RPMI7951 (cell line): ENCODE measurements at places on chromosomes 11 and 22. TPM values are rescaled to one million over a fixed set of nuclear protein-coding genes. Genes with fewer than 3 reads are reported as not detected.

DNA sequence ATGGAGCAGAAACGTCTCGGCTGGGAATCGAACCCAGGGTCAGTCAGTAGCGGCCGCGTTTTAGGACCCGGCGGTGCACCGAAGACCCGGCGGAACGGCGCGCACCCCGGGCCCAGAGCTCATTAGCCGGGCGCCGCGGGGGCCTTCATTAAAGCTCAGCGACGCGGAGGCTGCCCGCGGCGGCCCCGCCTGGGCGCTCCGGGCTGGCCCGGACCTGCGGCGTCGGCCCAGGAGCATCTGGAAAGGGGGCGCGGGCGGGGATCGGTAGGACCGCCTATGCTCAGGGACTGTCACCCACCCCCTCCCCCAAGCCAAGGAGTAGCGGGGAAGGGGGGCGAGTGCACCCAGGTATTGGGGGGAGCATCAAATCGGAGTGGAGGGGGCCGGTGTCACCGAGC lies 52.2 kb downstream of the CYTH4 start:
- DNase-seq: no peak

- peak; percentile 5 for DNase-seq
Observed at GRCh38 chr11:42524534-42525227, 787.1 kb upstream of the API5 start.

DNA sequence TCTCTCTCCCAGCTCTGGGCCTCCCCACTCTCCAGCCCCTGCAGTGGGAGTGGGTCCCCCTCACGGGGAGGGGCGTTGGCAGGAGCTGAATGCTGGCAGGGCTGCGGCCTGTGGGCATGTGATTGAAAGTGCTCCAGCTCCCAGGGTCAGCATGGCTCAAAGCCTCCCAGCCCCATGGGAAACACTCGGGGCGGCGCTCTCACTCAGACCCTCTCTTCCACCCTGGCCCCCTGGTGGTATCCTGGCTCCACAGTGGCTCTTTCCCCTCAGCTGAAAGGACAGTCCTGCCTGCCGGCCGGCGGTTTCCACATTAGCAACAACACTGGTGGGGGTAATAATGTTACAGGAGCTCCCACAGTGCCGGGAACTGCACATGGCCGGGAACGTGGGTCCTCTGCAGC lies 35.5 kb downstream of the POLR3H start:
- DNase-seq: no peak

Gene OR5D13
- total RNA-seq: not detected in 2 replicates

Gene KLHL35
- total RNA-seq: 1.6 and 1.8 TPM in 2 replicates

Gene OR4C15
- total RNA-seq: not detected in 2 replicates

Gene CARNS1
- not detected in 2 replicates for total RNA-seq

DNA sequence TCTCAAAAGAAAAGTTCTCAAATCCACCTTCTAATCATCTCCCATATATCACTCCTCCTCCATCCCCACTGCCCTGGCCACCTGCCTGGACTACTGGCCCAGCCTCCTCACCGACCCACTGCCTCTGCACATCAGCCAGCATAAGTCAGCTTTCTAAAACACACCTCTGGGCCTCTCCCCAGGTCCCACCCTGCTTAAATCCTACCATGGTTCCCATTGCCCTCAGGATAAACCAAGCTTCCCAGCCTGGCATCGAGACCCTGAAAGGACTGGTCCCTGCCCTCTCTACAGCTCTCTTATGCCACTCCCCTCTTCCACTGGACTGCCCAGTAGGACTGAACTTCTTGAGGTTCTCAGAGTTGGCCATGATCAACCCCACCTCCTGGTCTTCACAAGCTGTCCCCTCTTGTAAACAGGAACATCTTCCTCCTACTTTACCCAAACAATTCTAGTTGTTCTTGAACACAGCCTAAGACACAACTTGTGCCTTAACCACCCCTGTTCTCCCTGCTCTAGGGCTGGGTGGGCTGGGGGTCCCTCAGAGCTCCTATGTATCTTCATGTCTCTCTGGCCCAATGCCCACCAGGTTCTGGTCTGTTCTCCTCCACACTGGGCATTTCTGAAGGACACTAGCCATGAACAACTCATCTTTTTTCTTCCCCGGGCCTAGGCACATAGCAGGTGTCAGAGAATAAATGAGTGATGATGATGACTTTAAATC lies 12.6 kb upstream of the P2RY6 start:
- DNase-seq: no peak

- no peak for DNase-seq
Observed at GRCh38 chr11:95711945-95712221, 77.7 kb downstream of the FAM76B start.

GRCh38 chr11:126173257-126173656 lies 38.2 kb downstream of the RPUSD4 start:
- DNase-seq: no peak

Gene NCAM1
- 69.3 and 75.7 TPM in 2 replicates for total RNA-seq

- DNase-seq: no peak
Observed at GRCh38 chr22:43039800-43040199, 24.9 kb upstream of the PACSIN2 start.

DNA sequence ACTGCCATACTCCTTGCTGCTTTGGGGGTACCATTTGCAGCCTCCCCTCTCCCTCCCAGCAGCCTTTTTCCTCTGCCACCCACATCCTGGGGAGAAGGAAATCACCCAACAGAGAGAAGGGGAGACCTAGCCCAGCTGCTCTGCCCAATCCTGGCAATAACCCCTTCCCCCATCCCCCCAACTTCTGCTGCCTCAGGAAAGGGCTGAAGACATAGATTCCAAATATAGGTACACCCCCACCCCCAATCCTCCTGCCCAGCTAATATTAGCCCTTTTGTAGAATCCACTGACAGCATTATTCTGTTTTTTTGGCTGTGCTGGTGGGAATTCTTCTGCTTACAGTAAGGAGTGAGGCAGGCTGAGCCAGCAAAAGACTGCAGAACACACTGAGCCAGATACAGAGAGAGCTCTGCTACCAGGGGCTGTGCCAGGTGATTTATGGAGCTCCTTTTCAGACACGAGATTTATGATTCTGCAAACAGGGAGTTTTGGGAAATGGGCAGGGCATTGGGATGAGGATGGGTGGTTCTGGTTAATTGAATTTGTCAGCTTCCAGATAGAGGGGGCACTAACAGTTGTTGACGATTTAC lies 164.0 kb downstream of the TENM4 start:
- DNase-seq: no peak

DNA sequence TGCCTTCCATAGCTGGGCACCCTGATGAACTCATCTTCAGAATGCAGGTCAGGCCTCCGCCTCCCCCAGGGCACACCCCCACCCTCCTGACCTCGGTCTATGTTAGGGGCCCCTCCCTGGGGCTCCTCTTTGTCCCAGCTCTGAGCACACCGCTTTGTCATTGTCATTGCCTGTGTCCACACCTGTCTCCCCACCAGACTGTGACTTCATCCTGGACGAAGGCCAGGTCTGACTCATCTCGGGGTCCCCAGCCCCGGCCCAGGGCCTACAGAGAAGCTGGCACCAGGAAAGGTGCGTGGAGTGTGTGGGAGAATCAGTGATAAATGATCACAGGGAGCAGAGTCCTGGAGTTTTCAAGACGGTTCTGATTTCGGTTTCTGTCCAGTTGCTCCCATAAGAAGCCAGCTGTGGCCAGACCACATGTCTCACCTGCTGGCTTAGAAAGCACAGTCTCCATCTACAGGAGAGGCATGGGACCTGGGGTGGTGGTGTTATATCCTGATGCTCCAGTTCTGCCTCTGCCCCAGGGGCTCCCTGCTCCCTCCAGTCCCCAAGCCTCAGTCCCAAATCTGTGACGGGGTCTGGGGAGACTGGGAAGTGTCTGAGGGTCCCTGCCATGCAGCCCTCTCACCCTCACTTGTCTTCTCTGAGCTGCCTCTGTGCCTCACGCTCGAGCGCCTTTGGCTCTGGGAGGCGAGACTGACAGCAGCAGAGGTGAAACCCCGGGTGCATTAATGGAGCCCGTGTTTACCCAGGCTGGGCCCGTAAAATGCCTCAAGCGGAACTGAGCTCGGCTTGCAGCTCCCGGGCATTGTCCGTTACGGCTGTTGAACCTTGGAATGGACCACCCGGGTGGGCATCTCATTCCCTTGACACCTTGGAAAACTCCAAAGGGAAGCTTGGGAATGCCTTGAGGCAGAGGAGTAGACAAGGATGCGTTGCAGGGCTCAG lies 85.5 kb upstream of the WNT11 start:
- DNase-seq: no peak

- DNase-seq: no peak
Observed at GRCh38 chr11:88284336-88285050, 53.0 kb downstream of the CTSC start.

DNA sequence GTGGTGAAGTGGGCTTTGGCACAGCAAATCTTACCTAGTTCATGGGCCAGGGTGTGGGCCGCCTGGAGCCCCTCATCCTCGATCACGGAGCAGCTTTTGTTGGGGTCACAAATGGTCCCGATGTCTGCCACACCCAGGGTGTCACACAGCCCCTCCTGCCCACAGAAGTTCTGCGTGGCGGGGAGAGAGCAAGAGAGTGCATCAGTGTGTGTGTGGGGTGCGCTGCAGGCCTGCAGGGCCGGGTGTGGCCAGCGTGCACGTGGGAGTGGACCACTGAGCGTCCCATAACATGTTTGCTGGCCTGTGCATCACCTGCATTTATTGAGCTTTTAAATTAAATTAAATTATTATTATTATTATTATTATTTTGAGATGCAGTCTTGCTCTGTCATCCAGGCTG lies 11.5 kb downstream of the ADAMTS8 start:
- no peak for DNase-seq

Gene ASPHD2
- total RNA-seq: 1.4 and 2.2 TPM in 2 replicates

GRCh38 chr11:69821511-69822040 lies 2.4 kb upstream of the FGF3 start:
- DNase-seq: no peak

DNA sequence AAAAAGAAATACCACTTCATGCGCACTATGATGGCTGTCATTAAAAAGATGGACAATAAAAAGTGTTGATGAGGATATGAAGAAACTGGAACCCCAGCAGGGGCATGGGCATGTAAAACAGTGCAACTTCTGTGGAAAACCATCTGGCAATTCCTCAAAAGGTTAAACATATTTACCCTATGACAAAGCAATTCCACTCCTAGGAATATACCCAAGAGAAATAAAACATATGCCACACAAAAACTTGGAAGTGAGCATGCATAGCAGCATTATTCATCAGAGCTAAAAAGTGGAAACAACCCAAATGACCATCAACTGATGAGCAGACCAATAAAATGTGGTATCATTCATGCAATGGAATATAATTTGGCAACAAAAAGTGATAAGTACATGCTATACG lies 50.1 kb downstream of the LRRC32 start:
- peak; percentile 90 for DNase-seq

Gene RDX
- total RNA-seq: 100 and 125 TPM in 2 replicates

GRCh38 chr22:31575190-31575589 lies 78.9 kb downstream of the SFI1 start:
- no peak for DNase-seq

GRCh38 chr22:43992331-43992821 lies 31.7 kb upstream of the PARVB start:
- peak; percentile 96 for DNase-seq

Gene KRTAP5-10
- not detected in 2 replicates for total RNA-seq

DNA sequence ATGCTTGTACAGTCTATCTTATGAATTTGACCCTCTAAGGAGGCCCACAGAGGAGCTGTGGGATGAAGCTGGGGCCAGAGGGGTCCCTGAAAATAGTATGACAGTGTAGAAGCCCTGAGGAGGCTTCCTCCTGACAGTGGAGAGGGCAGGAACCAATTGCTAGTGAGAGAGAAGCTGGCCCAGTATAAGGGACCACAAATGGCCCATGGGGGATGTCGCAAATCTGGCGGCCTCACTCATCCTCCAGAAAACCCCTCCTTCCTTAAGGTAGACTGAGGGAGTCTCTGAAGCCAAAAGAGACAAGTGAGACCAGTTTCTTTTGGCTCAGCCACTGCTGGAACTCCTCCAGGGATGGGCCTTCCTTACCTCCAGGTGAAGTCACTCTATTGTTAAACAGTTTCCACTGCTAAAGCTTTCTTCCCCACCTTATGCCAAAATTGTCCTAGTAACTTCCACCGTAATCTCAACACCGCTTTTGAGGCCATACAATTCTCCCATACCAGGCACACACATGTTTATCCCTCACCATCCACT lies 17.8 kb upstream of the CASTOR1 start:
- DNase-seq: no peak

Gene CCDC87
- total RNA-seq: 0.10 and 0.84 TPM in 2 replicates

Gene OR8A1
- not detected in 2 replicates for total RNA-seq

Gene CNTN5
- not detected in 2 replicates for total RNA-seq

- DNase-seq: peak; percentile 96
Observed at GRCh38 chr11:10725114-10725906, 25.7 kb upstream of the CTR9 start.

Gene PDE2A
- total RNA-seq: 0.12 and 2.3 TPM in 2 replicates

Gene ALX4
- not detected in 2 replicates for total RNA-seq

DNA sequence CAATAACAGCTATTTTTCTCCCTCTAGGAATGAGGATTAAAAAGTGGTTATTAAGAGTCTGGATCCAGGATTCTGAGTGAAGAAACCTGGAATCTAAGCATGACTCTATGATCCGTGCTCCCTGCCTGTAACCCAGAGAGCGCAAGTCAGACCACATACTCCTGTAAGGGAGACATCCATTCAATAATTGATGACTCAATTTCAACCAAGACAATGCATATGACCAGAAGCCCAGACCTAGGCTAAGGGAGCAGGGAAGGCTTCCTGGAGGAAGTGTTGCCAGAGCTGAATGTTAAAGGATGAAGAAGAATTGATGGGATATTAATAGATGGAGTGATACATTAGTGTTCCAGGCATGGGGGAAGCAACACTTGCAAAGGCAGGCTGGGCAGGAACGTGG lies 13.8 kb upstream of the PAMR1 start:
- peak; percentile 31 for DNase-seq

Gene BTG4
- 0.78 TPM in 1 of 2 replicates, not detected in the other for total RNA-seq

DNA sequence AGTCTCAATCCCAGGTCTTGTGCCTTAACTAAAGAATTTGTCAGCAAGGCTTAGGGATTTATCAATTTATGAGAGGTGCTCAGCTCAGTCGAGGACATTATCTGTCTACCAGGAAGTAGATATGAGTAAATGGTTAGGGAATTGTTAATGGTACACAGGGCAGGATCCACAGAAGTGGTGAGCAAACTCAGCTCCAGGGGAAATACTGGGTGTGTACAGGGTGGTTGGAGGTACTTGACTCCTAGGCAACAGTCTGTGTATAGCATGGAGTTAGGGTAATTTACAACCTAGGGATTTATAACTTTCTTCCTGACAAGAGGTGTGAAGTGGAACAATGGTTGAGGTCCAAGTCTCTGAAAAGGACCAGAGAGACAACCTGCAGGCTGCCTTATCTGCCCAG lies 123.4 kb upstream of the OR9Q1 start:
- no peak for DNase-seq

Gene TRIM49C
- total RNA-seq: not detected in 2 replicates

GRCh38 chr22:32631507-32632255 lies 157.1 kb downstream of the FBXO7 start:
- no peak for DNase-seq

Gene TRIM44
- 18.2 and 27.6 TPM in 2 replicates for total RNA-seq
